ENCODE measurements at places on chromosomes 11 and 22. TPM values are rescaled to one million over a fixed set of nuclear protein-coding genes. Genes with fewer than 3 reads are reported as not detected.
A peak's percentile ranks its signal among the peaks of the same experiment; 100 is the strongest.

SIK2 gene
- 10.2 TPM for total RNA-seq

NNMT gene
- total RNA-seq: not detected

OTUB1 gene
- 93.7 TPM for total RNA-seq

HORMAD2 gene
- not detected for total RNA-seq

GLYAT gene
- total RNA-seq: not detected

DNA sequence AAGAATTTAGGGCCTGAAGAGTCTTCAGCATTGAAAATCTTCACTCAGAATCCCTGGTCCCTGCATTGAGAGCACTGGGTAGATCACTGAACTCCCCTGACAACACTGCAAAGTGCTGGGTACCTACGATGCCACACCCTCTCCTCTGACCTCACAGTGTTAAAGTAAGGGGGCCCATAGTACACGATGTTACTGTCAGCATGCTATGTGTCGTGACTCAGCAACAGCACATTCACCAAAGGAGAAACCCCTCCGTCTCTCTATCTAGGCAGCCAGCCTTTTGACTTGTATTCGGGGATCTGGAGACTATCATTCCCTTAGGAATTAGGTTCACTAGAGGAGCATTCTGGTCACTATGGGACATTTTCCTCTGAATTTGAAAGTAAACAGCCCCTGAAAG is 67.4 kb upstream of the PITPNB start:
- no peaks in the 10 kb centered on the region for H3K27me3 ChIP-seq
- no peak overlapping the region for H3K4me3 ChIP-seq
- H3K27ac ChIP-seq: no peak overlapping the region

DNA sequence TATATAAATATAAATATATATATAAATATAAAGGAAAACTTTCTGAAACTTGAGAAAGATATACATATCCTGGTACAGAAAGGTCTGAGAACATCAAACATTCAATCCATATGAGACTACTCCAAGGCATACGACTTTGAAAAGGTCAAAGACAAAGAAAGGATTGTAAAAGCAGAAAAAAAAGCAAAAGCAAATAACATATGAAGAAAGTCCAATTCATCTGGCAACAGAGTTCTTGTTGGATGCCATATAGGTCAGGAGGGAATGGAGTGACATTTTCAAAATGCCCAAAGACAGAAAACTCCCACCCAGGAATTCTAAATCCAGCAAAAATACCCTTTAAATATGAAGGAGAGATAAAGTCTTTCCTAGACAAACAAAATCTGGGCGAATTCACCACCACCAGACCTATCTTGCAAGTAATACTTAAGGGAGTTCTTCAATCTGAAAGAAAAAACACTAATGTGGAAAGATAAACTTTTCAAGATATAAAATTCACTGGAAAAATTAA is 42.3 kb upstream of the MRPL17 start:
- no peak for DNase-seq
- peaks cover 90% of the 10 kb centered on the region for H3K36me3 ChIP-seq
- H3K4me3 ChIP-seq: no peak overlapping the region
- no peaks in the 10 kb centered on the region for H3K27me3 ChIP-seq

DNA sequence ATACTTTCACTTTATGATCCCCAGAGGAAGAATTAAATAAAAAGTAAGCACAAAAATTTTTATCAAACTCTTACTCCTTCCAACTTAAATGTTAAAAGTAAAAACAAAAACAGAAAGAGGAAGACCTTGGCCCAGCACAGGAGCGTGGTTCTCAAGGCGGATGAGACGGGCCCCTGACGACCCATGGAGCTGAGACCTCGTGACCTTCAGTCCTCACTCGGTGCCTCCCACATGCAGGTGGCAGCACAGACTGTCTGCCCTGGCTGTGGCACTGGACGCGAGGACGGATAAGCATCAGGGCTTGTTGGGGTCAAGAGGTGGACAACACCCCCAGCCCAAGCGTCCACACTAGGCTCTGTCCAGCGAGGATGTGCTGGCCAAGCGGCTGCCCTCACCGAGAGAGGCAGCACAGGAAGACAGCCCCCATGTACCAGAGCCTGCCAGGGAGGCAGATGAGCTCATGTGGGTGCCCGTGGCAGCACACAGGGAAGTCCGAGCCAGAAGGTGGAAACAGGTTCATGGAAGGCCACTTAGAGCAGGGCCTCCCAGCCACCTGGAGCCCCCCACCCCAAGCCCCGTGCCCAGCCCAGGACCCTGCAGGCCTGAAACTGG is 1389.8 kb downstream of the TBC1D22A start:
- H3K4me3 ChIP-seq: no peak overlapping the region
- H3K4me1 ChIP-seq: no peaks in the 10 kb centered on the region
- DNase-seq: no peak
- no peaks in the 10 kb centered on the region for H3K36me3 ChIP-seq
- H3K27ac ChIP-seq: no peak overlapping the region
- H3K27me3 ChIP-seq: no peaks in the 10 kb centered on the region

DNA sequence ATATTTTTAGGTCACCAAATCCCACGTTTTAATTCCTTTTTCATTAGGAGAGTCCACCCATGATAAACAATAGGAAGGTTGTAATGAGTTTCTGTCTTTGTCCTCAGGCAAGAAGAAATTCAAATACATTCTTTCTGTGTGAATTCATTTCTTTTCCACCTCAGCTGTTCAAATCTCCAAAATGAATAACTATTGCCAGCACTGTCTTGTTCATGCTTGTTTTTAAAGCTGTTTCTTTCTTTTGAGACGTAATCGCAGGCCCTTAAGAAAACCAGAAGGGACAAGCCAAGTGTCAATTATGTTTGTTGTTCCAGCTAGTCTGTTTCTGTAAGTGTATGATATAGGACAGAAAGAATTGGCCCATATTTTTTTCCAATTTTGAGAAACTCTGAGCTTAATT is 20.2 kb downstream of the MMP27 start:
- H3K27me3 ChIP-seq: peaks cover 18% of the 10 kb centered on the region
- no peaks in the 10 kb centered on the region for H3K4me1 ChIP-seq
- H3K36me3 ChIP-seq: no peaks in the 10 kb centered on the region
- H3K27ac ChIP-seq: no peak overlapping the region
- no peak for DNase-seq

GRCh38 chr11:127066401-127067090 is 66.0 kb upstream of the KIRREL3 start:
- no peaks in the 10 kb centered on the region for H3K36me3 ChIP-seq
- no peaks in the 10 kb centered on the region for H3K4me1 ChIP-seq

GRCh38 chr11:13958641-13959400 is 3.7 kb upstream of the SPON1 start:
- H3K36me3 ChIP-seq: no peaks in the 10 kb centered on the region
- peaks cover 41% of the 10 kb centered on the region for H3K27me3 ChIP-seq
- H3K4me1 ChIP-seq: peaks cover 6% of the 10 kb centered on the region
- no peak overlapping the region for H3K4me3 ChIP-seq

- H3K36me3 ChIP-seq: peaks cover 37% of the 10 kb centered on the region
- H3K27ac ChIP-seq: peak overlapping the region; percentile 78
- no peak for DNase-seq
- H3K27me3 ChIP-seq: no peaks in the 10 kb centered on the region
Measured at GRCh38 chr11:108069947-108070346, 51.4 kb upstream of the ACAT1 start.

DNA sequence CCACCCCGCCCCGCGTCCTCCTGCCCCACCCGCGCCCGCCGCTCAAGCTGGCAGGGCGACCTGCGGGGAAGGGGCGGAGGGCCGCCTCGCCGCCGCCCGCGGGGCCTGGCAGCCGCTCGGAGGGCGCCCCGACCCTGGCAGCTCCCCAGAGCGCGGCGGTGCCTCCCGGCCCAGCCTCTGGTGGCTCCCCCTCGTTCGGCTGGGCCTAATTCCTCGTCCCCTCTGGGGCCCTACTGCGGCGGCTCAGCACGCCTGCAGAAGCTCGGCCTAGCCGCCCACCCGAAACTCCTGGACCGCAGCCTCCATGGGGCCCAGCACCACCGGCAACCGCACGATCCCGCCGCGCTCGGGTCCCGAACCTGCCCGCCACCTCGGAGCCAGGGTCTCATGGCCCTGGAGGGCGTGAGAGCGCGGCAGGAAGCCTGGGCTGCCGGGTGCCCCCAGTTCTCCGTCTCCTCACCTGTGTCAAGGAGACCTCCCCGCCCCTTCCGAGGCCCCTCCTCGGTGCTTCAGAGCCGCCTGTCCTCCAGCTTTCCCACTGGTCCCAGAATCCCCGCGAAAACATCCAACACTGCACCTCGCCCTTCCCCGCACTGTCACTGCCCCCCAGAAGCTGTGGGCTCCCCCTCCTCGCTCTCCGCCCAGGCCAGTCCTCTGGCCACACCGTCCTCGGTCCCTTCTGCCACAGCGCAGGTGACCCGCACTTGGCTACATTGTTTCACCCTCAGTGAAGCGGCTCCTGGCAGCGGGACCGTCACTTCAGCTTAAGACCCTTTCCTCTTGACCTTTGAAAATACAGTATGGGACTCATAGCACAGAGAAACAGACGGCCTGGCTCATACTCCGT is 613 bp upstream of the GSC2 start:
- H3K4me1 ChIP-seq: peaks cover 4% of the 10 kb centered on the region
- H3K4me3 ChIP-seq: peak overlapping the region; percentile 55
- no peak for DNase-seq
- H3K27ac ChIP-seq: no peak overlapping the region

DNA sequence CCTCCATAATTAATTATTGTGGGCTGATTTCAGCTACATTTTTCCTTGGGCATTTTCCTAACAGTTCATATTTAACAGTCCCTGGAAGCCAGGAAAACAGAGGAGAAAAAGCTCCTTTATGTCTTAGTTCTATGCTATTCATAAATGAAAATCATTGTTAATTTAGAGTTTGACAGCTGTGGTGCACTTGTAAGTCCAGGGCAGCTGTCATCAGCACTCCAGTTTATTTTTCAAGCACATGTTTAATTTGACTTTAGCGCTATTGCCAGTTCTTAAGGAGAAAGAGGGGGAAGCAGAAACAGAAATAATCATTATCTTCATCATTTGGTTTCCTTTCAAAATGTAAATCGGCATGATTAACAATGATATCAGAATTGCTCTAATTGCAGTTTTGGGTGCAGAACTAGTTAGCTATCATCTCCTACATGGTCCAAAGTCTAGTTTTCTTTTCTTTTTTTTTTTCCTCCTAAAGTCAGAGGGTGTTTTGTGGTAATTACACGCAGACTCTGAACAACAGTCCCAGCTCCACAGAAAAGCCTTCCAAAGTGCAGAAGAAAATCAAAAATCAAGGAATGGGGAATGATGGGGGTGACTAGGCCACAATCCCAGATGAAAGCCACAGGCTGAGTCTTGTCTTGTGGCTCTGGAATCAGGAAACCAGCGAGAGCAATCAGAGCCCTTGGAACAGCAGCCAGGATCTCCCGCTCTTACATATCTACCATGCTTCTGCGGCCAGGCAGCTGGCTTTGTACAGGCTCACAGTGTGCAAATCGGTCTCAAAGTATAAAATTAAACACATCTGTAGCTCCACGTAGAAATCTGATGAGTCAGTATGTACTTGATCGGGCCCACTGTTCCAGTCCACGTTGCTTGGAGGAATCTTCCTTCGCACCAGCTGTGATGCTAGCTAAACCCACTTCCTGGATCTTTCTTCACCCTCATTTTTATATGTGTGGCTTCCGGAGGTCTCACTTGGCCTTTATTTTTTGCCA is 91.9 kb downstream of the SPON1 start:
- peak overlapping the region; percentile 18 for H3K27ac ChIP-seq
- peaks cover 6% of the 10 kb centered on the region for H3K27me3 ChIP-seq
- no peaks in the 10 kb centered on the region for H3K36me3 ChIP-seq
- no peak overlapping the region for H3K4me3 ChIP-seq

DNA sequence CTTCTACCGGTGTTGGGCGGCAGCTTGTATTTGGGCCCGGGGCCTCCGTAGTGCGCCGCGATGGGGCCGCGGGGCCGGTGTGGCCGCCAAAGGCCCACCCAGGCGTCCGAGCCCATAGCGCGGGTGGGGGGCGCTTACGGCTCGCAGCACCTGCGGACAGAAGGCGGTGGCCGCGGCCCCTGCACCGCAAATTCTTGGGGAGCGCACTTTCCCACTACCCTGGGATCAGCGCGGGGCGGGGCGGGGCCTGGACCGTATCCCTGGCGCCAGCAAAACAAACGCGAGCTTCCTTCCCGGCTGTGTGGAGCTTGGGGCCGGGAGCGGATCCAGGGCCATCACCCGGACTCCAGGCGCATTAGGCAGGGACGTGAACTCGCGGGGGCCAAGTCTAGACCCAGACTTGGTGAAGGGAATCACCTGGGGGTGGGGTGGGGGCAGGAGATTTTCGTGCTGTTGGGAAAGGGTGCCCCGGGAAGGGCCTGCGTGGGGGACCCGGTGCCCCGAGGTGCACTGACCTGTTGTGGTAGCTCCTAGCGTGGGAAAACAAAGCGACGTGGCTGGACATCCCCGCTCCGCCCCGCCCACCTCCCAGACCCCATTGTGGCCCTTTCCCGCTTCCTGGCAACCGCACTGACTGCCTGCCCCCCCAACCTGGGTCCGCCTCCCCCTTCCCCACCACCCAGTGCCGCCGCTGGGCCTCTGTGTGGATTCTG is 2.3 kb upstream of the TYMP start:
- H3K27me3 ChIP-seq: no peaks in the 10 kb centered on the region
- peaks cover 33% of the 10 kb centered on the region for H3K36me3 ChIP-seq
- peak overlapping the region; percentile 100 for H3K27ac ChIP-seq
- DNase-seq: no peak
- peak overlapping the region; percentile 94 for H3K4me3 ChIP-seq
- peaks cover 53% of the 10 kb centered on the region for H3K4me1 ChIP-seq

DNA sequence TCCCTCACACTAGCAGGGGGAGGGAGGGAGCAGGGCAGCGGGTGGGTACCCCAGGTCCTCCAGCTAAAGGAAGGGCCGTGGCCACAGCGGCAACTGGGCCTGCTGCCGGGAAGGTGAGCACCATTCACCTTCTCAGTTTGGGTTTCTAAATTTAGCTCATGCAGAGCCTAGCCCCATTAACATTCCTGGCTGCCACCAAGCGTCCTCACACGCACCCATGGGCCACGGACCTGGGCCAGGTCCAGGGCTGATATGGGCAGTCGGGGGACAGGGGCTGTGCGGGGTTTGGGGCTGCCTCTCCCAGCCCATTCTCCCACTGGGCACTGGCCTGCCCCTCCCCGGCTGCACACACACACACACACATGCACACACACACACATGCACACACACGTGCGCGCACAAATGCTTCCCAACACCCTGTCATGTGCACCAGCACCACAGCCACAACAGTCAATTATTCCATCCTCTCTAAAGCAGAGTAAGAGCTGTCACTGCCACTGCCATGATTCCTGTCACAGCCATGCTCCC is 28.7 kb downstream of the SYT7 start:
- no peak overlapping the region for H3K27ac ChIP-seq
- no peak for DNase-seq
- peaks cover 30% of the 10 kb centered on the region for H3K27me3 ChIP-seq
- no peak overlapping the region for H3K4me3 ChIP-seq

GRCh38 chr11:6630632-6631291 is 11.5 kb upstream of the TPP1 start:
- H3K4me3 ChIP-seq: no peak overlapping the region
- H3K27me3 ChIP-seq: no peaks in the 10 kb centered on the region
- H3K27ac ChIP-seq: no peak overlapping the region
- no peaks in the 10 kb centered on the region for H3K36me3 ChIP-seq
- peaks cover 30% of the 10 kb centered on the region for H3K4me1 ChIP-seq

GRCh38 chr11:108857382-108857781 is 192.5 kb downstream of the DDX10 start:
- no peak for DNase-seq
- peaks cover 26% of the 10 kb centered on the region for H3K4me1 ChIP-seq
- H3K27ac ChIP-seq: no peak overlapping the region
- no peak overlapping the region for H3K4me3 ChIP-seq

Data from activated CD8-positive, alpha-beta T cell treated with anti-CD3 and anti-CD28 coated beads, Interleukin-2, amount 10 ng/mL, durations not matched to agents 7 days and 5 days (primary cell).